ENCODE measurements at places on chromosomes 16 and 17. TPM values are rescaled to one million over a fixed set of nuclear protein-coding genes. Genes with fewer than 3 reads are reported as not detected.

The KRT25 gene
- 0.62 TPM for total RNA-seq

The KDM8 gene
- total RNA-seq, result 5.6 TPM

The SLFN12L gene
- 0.23 TPM for total RNA-seq

The ALOX12 gene
- total RNA-seq, result 0.62 TPM

The SETD6 gene
- 45.4 TPM for total RNA-seq

The VWA3A gene
- 0.41 TPM for total RNA-seq

The IRX3 gene
- 33.2 TPM for total RNA-seq

The KIF2B gene
- total RNA-seq, result 4.8 TPM

The G6PC1 gene
- total RNA-seq, result not detected

The TMEM220 gene
- total RNA-seq, result 30.1 TPM

The IRF8 gene
- 1.8 TPM for total RNA-seq

The KRT31 gene
- not detected for total RNA-seq

The TSPAN10 gene
- 2.5 TPM for total RNA-seq

The CCL16 gene
- not detected for total RNA-seq

The BCO1 gene
- total RNA-seq, result 2.2 TPM

The ACSM2B gene
- not detected for total RNA-seq

The ZNF594 gene
- 20.3 TPM for total RNA-seq

All from prostate gland (tissue), 2 donors.